ENCODE measurements at places on chromosomes 3 and 15. TPM values are rescaled to one million over a fixed set of nuclear protein-coding genes. Genes with fewer than 3 reads are reported as not detected.

The ITPKA gene
- 2.5 TPM for total RNA-seq

- DNase-seq, result no peak
Observed at GRCh38 chr3:187269486-187269885, 22.1 kb downstream of the MASP1 start.

DNA sequence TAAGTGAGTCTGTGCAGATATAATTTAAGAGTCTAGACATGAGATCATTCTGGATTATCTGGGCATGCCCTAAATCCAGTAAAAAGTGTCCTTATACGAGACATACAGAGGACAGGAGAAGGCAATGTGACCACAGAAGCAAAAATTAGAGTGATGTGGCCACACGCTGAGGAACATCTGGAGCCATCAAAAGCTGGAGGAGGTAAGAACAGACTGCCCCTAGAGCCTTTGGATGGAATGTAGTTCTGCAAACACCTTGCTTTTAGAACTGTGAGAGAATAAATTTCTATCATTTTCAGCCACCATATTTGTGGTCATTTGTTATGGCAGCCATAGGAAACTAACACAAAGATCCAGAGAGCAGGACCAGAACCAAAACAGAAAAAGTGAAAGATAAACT is 41.0 kb downstream of the CD200 start:
- no peak for DNase-seq

DNA sequence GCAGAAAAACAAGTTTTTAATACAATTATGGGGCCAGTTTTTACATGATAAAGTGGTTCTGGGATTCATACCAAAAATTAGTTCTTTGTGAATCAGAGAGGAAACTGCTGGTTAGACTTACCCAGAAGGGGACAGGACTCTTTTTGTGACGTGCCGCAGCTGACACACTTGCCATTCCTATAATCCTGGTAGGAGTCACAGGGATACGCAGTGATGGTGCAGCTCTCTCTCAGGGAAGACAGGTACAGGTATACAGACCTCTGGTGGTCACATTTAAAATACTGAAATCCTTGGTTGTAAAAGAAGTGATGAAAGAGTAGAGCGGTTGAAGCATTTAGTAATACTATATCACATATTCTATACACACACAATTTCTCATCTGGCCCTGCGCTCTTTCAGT is 20.2 kb upstream of the TMEM41A start:
- no peak for DNase-seq

DNA sequence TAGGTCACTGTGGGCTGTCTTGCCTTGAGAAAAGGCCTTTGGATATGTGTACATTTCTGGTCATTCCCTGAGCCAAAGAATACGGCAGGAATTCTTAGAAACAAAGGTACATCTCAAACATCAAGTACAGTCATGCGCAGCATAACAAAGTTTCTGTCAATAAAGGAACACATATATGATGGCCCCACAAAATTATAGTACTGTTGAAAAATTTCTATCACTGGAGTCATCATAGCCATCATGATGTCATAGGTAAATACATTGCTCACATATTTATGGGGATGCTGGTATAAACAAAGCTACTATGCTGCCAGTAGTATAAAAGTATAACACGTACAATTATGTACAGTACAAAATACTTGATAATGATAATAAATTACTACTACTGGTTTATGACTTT is 38.9 kb upstream of the NECTIN3 start:
- no peak for DNase-seq

- no peak for DNase-seq
Observed at GRCh38 chr15:59636184-59636583, 21.1 kb downstream of the GTF2A2 start.

Data from cerebellum (tissue), 4 donors.